ENCODE measurements at places on chromosomes 5 and 9.

DNA sequence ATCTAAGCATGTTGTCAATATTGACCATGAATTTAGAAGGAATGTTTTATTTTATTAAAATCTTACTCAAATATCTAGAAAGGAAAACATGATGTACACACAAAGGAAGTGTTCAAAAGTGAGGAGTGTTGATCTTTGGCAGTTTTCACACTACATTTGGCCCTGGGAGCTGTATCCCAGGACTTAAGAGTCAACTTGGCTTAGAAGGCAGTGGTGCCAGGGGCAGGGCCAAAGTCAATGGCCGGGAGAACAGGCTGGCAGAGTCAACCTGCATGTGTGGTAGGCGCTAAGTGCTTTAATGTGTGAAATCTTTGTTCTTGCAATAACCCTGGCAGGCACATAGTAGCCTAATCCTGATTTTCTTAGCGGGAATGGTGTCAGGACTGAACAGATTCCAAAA lies 228.4 kb downstream of the TENT4A start:
- DNase-seq: no peak

DNA sequence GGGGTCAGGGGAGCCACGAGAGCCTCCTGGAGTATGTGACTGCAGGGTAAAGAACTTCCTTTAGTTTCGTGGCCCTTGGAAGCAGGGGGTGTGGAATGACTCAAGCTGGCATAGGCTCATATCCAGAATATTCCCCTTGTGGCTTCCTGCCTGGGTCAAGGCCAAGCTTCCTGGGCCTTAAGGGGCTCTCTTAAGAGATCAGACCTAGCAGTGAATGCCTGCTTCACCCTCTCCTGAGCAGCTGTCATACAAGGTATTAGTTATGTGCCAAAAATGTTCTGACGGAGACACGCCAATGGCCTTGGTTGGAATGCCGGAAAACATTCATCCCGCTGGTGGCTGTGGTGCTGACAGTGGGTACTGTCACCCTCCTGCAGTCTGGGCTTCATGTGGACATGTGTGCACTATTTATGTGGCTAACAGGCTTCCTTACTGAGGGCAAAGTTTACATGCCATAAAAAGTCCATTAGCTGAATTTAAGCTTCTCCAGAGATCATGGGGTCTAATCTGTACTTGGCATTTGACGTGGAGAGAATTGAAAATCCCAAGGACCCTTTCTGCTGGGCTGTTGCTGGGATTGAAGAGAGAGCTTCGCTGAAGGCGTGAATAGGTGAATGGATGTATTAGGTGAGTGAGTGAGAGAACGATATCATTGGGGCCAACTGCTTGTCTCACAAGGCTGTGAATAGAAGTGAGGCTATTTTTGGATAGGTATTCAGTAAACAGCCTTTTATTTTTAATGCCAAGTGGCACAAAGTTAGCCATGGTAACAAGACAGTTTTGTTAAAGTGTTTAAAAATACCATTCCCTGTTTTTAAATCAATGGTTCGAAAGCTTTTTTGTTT lies 156.8 kb downstream of the MACROH2A1 start:
- no peak for DNase-seq

- DNase-seq: no peak
Measured at GRCh38 chr9:93255494-93255867, 71.5 kb downstream of the WNK2 start.

GRCh38 chr5:126351153-126351552 lies 72.1 kb upstream of the GRAMD2B start:
- no peak for DNase-seq

DNA sequence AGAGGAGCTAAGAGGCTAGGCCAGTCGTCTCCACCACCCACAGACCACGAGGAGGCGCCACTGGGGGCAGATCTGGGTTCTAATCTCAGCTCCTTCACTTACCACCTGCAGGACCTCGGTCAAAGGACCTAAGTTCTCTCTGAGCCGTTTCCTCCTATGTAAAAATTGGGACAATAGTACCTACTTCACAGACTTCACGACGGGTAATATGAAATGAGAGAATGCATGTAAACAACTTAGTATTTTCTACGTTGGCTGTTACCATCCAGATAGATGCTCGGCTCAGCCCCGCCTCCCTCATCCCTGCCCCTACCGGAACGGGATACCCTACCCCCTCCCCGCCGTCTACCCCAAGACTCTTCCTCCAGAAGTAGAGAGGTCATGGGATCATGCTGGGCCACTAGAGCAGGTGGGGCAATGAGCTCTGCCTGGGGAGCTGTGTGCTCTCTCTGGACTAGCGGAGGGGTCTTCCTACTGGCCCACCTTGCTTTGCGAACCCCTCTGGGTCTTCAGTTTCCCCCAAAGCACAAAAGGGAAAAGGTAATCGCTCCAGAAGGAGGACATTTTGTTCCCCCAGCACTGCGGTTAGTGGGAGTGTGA lies 541 bp downstream of the GNPDA1 start:
- peak; percentile 83 for DNase-seq

- DNase-seq: no peak
Measured at GRCh38 chr5:90550963-90551362, 7.6 kb upstream of the ADGRV1 start.

DNA sequence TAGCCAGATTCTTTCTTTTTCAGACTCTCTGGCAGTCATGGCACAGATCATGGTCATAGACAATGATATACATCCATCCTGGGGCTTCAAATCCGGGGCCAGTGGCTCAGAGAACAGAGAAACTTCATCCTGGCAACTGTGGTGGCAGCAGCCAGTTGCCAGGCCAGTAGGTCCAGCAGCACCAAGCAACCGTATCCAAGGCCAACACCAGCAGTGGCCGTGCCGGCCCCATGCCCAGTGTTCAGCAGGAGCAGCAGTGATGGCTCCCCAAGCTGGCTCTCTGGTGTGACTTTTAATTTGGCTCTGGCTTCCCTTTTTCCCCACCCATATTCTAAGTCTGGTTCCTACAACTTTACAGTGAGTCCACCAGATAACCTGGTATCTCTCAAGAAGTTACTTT lies 300.5 kb downstream of the DEPDC1B start:
- no peak for DNase-seq

All from activated CD4-positive, alpha-beta T cell treated with anti-CD3 and anti-CD28 coated beads, Interleukin-2, Interleukin-6, amounts not matched to agents 100 ng/mL and 50 ng/mL, durations not matched to agents 16 hours and 8 hours (primary cell).